ENCODE measurements at places on chromosomes 16 and 17.

- DNase-seq, result no peak
Measured at GRCh38 chr16:57021757-57022156, 32.4 kb downstream of the NLRC5 start.

DNA sequence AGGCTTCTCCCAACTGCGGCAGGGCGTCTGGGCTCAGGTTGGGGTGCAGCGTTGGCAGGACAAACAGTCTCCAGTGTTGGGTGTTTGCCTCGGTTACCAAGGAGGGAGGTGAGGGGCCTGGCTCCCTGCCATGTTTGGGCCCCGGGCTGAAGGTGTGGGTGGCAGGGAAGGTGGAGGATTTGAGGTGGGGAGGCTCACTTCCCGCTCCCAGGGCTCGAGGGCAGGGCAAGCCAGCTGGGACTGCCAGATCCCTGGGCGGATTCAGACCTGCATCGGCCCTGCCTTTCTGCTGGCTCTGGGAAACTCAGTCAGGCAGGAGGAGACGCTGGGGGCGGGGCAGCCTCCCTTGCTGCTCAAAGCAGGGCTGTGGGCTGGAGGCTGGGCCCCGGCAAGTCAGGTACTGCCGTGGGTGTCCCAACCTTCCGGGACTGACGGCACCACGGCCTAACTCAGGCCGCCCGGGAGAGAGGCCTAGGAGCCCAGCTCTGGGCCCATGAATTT lies 31.3 kb upstream of the KRT17 start:
- DNase-seq, result no peak

GRCh38 chr16:19068237-19068815 lies 912 bp downstream of the COQ7 start:
- no peak for DNase-seq

DNA sequence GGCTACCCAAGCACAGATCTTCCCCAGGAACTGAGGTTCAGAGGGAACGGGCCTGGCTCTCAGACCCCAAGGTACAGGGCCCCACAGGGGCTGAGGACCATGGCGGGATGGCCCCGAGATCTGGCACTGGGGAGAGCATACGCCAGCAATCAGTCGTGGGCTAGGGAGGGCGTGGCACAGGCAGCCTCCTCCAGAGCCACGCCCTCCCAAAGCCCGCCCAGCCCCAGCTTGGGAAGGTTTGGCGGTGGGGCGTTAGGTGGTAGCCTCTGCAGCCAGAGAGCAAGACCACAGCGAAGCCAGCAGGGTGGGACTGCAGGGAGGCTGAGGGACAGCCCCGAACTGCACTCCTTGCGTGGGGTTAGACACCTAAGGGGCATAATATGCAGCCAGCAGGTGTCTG lies 11.6 kb downstream of the WNT9B start:
- DNase-seq, result no peak

DNA sequence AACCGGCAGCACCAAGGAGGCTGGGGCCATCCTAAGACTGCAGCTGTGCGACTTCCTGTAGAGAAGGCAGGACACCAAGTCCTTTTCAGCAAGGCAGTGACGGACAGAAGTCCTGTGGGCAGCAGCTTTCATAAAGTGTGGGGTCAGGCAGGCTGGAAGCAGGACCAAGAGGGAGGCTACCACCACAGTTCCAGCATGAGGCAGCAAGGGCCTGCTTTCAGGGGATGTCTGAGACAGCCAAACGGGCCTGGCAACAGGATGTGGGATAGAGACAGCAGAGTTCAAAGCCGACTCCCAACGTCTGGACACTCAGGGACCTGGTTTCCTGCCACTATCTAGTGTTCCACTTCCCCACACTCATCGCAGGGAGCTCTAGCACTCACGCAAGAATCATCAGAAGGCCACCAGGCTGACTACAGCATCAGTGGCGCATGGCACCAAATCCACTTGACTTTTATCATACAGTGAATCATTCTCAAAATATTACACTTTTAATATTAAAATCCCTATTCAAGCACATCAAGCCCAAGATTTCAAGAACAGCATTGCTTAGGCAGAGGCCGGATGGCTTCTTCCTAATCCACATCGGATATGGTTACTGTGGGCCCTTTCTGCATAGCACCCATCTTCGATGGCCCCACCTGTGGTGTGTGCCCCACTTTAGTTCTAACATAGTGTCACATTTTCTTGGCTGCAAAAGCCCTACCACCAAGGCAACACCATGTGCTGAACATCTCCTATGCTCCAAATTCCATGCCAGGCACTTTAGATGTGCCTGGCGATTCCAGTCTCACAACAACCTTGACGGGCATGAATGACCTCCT lies 5.2 kb downstream of the USP7 start:
- peak; percentile 64 for DNase-seq

DNA sequence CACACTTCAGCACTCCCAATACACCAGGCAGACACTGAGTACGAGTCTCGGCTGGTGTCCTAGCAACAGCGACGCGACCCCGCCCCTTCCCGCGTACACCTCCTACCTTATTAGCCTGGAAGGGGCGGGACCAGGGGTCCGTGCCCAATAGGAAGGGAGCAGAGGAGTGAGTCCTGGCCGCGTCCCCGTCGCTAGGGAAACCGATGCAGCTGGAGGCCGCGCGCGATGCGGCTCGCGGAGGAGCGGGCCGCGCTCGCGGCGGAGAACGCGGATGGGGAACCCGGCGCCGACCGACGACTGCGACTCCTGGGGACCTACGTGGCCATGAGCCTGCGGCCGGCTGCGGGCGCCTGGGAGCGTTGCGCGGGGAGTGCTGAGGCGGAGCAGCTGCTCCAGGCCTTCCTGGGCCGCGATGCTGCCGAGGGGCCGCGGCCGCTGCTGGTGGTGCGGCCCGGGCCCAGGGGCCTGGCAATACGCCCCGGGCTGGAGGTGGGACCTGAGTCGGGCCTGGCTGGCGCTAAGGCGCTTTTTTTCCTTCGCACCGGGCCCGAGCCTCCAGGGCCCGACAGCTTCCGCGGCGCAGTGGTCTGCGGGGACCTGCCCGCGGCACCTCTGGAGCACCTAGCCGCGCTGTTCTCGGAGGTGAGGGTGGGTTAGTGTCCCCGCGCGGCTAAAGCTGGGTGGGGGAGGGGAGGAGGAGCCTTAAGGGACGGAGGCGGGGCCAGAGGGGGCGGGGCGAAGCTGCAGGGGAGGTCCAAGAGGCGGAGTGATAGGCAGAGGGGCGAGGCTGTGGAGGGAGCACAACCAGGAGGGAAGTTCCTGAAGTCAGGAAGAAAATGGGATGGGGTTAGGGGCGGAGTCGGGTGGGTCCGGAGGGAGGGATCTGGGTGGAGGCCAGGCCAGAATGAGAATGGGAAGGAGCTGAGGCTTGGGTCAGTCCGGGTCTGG lies at the start of gene DNAH9:
TSS of gene DNAH9 (plus strand) at position 197 of the 948 bp plus-strand sequence. CDS start at position 226, 29 bp downstream.
- no peak for DNase-seq

DNA sequence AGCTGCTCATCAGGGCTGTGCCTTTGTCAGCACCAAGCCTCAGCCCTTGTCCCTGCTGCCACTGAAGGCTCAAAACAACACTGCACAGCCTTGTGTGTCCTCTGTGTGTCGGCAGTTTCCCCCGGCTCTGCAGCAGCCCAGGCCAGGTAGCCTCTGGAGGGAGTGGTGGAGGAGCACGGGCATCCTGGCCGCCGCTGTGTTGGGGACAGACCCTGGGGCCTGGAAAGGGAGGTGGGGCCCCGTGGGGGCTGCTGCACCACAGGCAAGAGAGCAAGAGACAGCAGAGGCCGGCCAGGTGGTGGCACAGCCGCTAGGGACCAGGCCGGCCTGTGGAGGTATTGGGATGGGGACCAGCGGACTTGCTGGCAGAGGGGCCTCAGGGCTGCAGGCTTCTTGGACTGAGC lies 96.9 kb upstream of the ZNF750 start:
- DNase-seq, result no peak

Measured in HCEC 1CT (cell line).